ENCODE measurements at places on chromosomes 1 and 21. TPM values are rescaled to one million over a fixed set of nuclear protein-coding genes. Genes with fewer than 3 reads are reported as not detected.

- H3K27me3 ChIP-seq, result no peaks in the 10 kb centered on the region
- no peaks in the 10 kb centered on the region for H3K4me1 ChIP-seq
- H3K27ac ChIP-seq, result no peak overlapping the region
- no peaks in the 10 kb centered on the region for H3K36me3 ChIP-seq
Observed at GRCh38 chr1:245045087-245045881, 109.5 kb upstream of the KIF26B start.

- H3K4me3 ChIP-seq, result no peak overlapping the region
- H3K27ac ChIP-seq, result no peak overlapping the region
- DNase-seq, result no peak
- H3K27me3 ChIP-seq, result no peaks in the 10 kb centered on the region
- no peaks in the 10 kb centered on the region for H3K4me1 ChIP-seq
Observed at GRCh38 chr1:170596701-170597100, 64.7 kb downstream of the GORAB start.

DNA sequence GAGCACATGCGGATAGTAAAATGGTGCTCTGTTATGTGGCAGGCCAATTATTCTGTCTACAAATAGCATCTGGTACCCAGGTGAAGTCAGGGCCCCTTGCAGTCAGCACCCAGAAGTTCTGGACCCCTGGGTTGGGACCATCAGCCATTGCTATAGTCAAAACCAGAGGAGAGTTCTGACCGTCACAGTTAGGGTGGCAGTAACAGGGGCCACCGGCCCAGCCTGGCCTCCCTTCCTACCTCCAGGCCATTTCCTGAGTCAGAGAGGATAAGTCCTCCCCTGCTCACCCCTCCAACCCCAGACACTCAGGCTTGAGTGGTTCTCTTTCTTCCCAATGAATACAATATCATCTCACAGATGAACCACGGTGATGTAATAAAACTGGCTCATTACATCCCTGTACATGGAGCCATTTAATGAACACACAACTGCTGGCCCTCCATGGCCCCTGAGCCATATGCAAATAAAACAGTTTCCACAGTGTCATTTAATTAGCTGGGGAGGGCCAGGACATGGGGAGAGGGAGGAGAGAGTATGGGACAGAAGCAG is 673.6 kb downstream of the MATN1 start:
- peak; percentile 26 for DNase-seq

DNA sequence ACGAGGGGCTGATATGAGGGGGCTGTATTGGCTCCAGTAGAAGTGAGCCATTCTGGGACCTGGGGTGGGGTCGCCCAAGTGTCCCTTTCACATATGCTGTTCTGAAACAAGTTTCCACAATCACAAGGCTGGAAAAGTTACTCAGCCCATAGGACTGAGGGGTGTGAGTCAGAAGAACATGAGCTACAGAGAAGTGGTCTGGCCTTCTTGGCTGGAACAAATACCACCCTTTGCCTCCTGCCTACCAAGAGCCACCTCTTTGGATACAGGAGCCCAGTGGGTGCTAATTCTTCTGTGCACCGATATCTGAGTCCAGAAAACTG is 42.4 kb downstream of the MEF2D start:
- no peaks in the 10 kb centered on the region for H3K27me3 ChIP-seq
- DNase-seq, result no peak
- H3K36me3 ChIP-seq, result no peaks in the 10 kb centered on the region
- no peak overlapping the region for H3K4me3 ChIP-seq
- peak overlapping the region; percentile 99 for H3K27ac ChIP-seq

Gene OR2G6
- not detected for total RNA-seq

Gene MROH9
- total RNA-seq, result not detected

Gene ACTA1
- not detected for total RNA-seq

GRCh38 chr1:4172644-4173599 is 272.9 kb upstream of the C1orf174 start:
- peaks cover 17% of the 10 kb centered on the region for H3K27me3 ChIP-seq
- no peaks in the 10 kb centered on the region for H3K4me1 ChIP-seq
- no peak overlapping the region for H3K27ac ChIP-seq
- no peaks in the 10 kb centered on the region for H3K36me3 ChIP-seq
- no peak overlapping the region for H3K4me3 ChIP-seq

Gene DISP3
- not detected for total RNA-seq

Gene PPIAL4G
- 0.20 TPM for total RNA-seq

Gene HSPA6
- 10.9 TPM for total RNA-seq

Gene PRAMEF27
- total RNA-seq, result not detected

Data from upper lobe of right lung (tissue), 1 donor.